Anterior cingulate cortex (tissue), 58 donors: ENCODE measurements at places on chromosomes 2 and 18.
A peak's percentile ranks its signal among the peaks of the same experiment; 100 is the strongest.

GRCh38 chr2:131046918-131047652 lies 46.2 kb downstream of the FAM168B start:
- DNase-seq: no peak

DNA sequence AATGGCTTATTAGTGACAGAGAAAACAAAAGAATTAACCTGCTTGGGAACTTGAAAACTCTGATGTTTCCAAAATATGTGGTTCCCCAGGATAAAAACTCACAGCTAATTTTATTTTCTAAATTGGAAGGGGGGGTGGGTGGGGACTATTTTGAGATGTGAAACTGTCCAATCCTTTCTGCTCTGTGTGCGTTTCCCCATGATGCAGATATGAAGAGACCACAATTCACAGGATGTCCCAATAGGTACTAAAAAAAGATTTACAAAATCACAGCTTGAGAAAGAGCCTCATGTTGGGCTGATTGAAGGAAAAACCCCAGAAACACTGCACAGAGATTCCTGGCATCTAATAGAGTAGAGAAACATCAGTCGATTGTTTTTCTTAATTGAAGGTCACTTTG lies 273.2 kb downstream of the ARHGAP15 start:
- DNase-seq: no peak

- no peak for DNase-seq
Measured at GRCh38 chr2:11366326-11366741, 21.9 kb upstream of the ROCK2 start.

- no peak for DNase-seq
Measured at GRCh38 chr18:10032331-10033015, 118.7 kb downstream of the VAPA start.

GRCh38 chr2:202022755-202023154 lies 10.9 kb upstream of the FZD7 start:
- DNase-seq: no peak

DNA sequence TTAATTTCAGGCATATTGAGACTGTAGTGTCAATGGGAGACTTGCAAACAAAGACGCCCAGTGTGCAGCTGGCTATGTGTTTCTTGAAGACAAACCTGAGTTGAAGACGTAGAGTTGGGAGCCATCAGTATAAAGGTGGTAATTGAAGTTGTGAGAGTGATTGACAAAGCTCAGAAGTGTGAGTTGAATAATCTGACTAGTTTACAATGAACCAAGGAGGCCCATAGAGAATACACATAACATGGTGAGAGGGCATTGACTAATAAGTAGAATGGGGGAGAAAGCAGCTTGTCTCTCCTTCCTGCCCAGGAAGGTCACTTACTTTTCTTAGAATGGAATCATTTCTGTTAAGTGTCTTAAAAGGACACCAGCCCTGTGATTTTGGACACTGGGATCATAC lies 14.1 kb downstream of the SP110 start:
- no peak for DNase-seq

GRCh38 chr2:241788572-241788971 lies 11.9 kb downstream of the GAL3ST2 start:
- no peak for DNase-seq

DNA sequence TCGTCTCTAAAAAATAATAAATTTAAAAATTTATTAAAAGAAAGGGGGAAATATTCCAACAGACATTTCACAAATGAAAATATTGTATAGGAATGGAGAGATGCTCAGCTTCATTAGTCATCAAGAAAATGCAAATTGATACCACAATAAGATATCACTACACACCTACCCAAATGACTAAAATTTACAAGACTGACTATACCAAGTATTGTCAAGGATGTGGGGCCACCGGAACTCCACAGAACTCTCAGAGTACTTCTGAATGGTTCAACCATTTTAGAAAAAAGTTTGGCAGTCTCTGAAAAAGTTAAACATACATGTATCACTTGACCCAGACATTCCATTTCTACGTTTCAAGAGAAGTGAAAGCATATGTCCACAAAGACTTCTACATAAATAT lies 163.4 kb downstream of the EHBP1 start:
- no peak for DNase-seq

DNA sequence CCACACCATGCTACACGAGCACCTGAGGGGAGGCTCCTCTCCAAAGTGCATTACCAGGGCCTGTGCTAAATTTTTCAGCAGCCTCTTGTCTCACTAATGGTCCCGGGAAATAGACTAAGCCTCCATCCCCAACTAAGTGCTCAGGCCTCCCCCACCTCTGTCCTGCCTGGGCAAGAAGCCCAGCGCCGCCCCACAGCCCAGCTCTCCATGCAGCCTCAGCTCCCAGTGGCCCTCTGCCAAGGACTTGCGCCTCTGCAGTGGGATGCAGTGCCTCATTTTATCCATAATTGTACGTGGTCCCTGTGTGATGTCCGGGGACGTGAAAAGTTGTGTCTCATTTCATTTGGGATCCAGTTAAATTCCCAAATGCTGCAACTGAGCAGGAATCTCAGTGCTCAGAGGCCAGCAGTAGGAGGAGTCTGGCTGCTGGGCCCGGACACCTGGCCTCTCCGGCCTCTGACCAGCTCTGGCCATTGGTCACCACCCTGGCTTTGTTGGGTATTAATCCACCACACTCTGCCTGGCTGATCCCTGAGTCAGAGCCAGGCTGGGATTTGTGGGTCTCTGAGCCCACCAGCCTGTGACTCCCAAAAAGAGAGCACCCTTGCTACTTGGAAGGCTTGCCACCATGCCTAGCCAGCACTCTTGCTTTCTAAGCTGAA lies 11.4 kb upstream of the STEAP3 start:
- DNase-seq: no peak

GRCh38 chr18:79496978-79497637 lies 101.4 kb downstream of the NFATC1 start:
- DNase-seq: peak; percentile 18

GRCh38 chr2:44351676-44352075 lies 9.6 kb downstream of the PREPL start:
- no peak for DNase-seq

- DNase-seq: no peak
Measured at GRCh38 chr2:27025861-27026851, 6.6 kb upstream of the TMEM214 start.

DNA sequence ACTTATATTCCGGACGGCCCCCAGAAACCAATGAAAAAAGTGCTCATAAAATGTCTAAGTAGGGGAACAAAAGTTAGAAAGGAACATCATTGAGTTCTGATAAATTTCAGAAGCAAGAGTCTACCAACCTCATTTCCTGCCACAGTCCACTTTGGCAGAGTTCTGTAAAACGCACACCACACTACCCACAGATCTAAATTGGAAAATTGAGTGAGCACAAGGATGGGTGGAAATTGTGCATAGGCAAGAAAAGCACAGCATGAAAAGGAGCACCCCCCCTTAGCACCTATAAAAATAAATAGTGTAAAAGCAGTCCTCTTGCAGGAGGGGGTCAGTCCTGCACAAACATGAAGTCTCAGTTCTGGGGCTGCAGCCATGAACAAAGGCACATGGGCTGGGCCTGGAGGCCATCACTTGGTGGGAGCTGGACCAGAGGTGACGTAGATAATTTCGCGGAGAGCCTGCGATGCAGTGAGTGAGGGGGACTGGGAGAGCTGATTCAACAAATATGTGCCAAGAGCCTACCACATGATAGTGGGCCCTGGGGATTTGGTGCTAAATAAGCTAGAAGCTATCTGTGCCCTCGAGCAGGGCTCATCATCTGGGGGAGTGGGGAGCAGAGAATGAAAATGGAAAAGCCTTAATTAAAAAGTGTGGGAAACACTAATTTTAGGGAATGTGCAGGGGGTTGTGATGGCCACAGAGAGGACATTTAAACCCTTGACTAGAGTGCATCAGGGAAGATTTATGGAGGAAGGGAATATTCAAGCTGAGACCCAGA lies 48.9 kb upstream of the SPP2 start:
- DNase-seq: no peak

DNA sequence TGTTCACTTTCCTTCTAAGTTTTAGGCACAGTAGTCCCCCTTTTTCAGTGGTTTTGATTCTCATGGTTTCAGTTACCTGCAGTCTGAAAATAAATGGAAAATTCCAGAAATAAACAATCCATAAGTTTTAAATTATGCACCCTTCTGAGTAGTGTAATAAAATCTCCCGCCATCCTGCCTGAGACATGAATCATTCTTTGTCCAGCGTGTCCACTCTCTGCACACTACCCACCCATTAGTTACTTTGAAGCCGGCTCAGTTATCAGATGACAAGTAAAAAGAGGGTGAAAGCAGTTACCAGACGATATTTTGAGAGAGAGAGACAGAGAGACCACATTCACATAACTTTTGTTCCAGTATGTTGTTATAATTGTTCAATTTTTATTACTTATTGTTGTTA lies 400.5 kb downstream of the TMX3 start:
- DNase-seq: no peak

DNA sequence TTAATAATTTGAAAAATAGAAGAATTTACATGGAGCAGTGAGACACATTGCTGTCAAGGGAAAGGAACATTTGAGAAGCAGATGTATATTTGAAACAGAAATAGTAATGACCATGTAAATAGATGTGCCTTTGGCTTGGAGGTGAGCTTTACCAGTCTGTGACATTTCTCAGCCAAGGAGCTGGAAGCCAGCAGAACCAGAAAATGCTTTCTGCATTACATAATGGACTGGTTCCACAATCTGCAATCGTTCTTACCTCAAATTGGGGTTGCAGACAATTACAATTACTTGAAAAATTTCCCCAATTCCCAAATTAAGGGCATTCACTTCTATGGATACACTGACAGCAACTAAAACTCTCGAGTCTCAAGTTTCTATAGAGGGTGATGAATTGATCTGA lies 59.7 kb downstream of the HNMT start:
- no peak for DNase-seq

DNA sequence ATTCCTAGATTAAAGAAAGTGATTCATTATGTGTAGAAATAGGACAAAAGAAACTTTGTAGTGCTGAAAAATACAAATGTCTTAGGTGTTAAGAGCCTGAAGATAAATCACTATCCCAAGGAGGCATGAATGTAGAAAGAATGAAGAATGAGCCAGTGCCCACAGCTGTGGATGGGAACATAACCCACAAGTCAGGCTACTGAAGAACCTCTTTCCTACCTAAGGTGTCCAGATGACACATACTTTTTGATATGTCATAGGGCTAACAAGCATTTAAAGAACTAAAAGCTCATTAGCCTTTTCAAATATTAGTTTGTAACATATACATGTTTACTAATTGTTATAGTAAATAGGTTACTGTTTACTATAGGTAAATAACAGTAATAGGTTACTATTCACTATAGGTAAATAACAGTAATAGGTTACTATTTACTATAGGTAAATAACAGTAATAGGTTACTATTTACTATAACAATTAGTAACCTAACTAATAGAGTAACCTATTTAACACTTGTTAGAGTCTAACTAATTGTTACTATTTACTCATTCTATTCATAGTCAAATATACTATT lies 275.0 kb upstream of the KYNU start:
- no peak for DNase-seq

DNA sequence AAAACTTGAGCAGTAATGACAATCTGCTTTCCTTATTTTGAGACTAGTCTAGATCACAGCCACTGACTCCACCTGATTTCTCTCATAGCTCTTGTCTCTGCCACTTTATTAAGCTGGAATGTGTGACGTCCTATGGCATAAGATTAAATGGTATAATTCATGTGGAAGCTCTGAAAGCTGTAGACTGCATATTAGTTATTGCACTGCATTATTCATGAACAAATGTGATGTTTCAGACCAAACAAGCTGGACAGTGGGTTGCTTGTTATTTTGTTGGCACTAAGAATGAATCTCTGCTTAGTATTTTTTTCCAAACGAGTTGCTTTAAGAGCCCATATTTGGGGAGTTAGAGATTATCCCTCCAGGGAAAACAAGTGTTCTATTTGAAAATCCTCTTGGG lies 1218.5 kb downstream of the SUCLG1 start:
- DNase-seq: no peak

DNA sequence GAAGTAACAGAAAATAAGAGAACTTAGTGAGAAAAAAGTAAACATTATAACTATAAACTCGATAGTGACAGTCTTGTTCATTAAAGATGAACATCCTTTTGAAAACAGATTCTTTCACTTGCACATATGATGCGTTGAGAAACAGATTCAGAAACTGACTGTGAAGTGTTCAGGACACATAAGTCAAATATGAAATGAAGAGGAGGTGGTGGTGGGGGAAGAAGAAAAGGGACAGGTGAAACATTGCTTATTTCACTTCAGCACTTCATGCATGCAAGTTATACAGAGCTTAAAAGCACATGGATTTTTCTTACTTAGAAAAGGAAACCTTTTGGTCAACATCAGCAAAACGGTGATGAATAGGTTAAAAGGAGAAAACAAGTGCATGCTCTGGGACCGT lies 42.5 kb downstream of the STAT4 start:
- DNase-seq: no peak

DNA sequence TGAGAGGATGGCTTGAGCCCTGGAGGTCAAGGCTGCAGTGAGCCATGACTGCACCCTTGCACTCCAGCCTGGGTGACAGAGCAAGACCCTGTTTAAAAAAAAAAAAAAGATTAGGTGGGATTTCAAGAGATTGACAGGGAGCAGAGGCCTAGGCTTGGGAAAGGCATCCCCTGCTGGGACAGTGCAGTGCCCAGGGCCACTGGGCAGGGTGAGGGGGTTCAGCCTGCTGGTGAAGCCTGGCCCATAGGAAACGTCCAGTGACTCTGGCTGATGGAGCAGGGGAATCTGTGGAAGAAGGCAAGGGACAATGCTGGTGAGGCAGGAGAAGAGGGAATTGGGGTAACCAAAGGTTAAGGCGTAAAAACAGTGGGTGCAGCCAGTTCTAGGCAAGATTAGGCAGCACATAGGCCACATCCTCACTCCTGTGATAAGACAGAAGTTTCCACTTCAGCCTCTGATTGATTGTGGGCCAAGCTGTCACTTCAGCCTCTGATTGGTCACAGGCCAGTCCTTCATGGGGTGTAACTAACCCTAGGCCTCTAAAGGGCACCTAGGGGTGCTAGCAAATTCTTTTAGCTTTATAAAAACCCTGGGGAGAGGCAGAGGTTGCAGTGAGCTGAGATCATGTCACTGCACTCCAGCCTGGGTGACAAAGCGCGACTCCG lies 128.6 kb downstream of the MSH2 start:
- DNase-seq: no peak

GRCh38 chr2:121810959-121811853 lies 55.8 kb downstream of the TSN start:
- no peak for DNase-seq

- DNase-seq: no peak
Measured at GRCh38 chr2:42843131-42843530, 50.7 kb upstream of the HAAO start.

DNA sequence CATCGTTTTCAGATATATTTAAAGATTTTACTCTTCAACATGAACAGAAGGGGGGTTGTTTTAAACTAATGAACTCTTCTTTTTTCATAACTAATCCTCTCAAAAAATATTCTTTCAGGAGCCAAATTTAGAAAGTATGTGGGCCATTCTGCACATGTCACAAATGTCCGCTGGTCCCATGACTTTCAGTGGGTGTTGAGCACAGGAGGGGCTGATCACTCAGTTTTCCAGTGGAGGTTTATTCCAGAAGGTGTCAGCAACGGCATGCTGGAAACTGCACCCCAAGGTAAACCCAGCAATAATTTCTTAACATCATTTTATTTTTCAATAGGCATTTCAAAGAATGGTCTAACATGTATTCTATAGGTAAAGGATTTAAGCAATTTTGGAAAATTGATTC lies 136.0 kb downstream of the EML6 start:
- DNase-seq: no peak

- DNase-seq: no peak
Measured at GRCh38 chr2:98087447-98088020, 567 bp downstream of the VWA3B start.
